Activated CD4-positive, alpha-beta T cell treated with anti-CD3 and anti-CD28 coated beads, Interleukin-2, amount 10 ng/mL, durations not matched to agents 7 days and 5 days (primary cell): ENCODE measurements at places on chromosomes 11 and 22.

- peak; percentile 74 for DNase-seq
Observed at GRCh38 chr11:85810871-85811611, at the start of gene SYTL2. Gene SYTL2 (minus strand): TSS chr11:85811141. CDS start chr11:85757725, 53,416 bp downstream.

- no peak for DNase-seq
Observed at GRCh38 chr11:115473167-115473566, 31.0 kb downstream of the CADM1 start.

DNA sequence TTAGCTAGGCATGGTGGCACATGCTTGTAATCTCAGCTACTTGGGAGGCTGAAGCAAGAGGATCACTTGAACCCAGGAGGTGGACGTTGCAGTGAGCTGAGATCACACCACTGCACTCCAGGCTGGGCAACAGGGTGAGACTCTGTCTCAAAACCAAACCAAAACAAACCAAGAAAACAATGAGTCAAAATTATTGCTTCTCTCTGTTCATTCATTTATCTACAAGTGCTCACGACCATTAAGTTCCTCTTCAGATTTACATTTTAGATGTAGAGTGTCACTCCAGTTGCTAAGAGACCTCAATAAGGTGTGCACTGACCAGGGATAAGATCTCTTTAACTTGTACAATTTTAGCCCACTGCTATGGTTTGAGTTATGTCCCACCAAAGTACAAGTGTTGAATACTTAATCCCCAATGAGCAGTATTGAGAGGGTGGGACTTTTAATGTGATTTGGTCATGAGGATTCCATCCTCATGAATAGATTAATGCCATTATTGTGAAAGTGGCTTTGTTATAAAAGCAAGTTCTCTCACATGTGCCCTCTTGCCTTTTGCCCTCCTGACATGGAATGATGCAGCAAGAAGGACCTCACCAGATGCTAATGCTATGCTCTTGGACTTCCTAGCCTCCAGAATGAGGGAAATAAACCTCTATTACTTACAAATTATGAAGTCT lies 7.8 kb downstream of the HNRNPUL2 start:
- DNase-seq, result no peak

DNA sequence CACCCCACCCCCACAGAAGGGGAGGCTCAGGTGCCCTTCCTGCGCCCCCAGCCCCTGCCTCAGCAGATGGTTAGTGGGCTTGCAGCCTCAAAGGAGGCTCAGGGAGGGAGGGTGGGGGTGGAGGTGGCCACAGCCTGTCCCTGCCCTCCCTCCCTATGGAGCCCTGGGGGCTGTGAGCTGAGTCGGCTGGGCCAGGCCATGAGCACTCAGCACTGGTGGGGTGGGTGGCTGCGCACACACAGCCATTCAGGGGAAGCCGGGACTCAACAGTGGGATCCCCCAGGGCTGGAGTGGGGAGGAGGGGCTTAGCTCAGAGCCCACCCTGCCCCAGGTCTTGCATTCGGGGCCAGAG lies 50.2 kb downstream of the FLRT1 start:
- DNase-seq, result no peak

- DNase-seq, result no peak
Observed at GRCh38 chr11:126307706-126308105, 3.8 kb downstream of the DCPS start.

DNA sequence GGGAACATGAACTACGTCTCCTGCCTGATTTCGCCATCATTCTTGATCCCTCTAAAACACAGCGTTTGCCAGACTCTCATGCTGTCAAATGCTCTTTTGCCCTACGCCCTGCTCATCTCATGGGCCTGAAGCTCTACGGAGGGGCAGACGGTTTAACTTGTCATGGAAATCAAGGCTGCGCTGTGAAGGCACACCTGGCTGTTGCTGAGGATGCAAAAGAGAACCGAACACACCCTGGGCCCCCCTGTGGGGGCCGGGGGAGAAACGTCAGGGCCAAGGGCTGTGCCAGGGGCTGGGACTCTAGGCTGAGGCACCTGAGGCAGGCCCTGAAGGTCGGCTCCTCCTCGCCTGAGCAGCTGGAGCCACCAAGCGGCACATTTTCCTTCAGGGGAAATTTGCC lies 957.2 kb downstream of the BRD1 start:
- DNase-seq, result no peak

DNA sequence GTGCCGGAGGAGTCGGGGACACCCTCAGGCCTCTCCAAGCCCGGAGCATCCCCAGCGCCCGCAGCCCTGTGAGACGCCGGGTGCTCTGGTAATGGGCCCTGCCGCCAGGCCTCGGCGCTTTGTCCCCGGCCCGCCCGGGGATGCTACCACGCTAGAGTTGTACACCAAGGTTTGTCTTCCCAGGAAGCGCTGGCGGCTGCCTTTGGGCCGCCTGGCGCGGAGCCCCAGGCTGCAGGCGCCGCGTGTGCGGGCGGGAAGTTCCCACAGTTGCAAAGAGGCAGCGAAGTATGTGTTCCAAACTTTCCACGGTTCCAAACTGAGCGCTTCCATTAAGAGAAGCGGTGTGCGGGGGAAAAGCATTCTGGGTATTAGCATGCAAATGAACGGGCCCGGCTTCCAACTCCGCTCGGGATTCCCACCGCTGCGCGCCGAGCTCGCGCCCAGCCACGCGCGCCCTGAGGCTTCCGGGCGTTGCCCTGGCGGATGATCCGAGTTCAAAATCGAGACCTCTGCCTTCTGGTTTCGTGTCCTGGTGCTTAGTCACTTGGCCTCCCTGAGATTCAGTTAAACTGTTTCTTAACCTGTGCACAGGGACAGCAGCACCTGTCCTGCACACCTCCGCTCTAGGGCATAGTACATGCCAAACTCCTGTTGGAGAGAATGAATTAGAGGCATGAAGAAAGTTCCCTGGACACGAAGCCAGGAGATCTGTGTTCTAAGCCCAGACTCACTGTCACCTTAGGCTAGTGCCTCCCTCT lies 1.3 kb upstream of the PATZ1 start:
- DNase-seq, result peak; percentile 62

DNA sequence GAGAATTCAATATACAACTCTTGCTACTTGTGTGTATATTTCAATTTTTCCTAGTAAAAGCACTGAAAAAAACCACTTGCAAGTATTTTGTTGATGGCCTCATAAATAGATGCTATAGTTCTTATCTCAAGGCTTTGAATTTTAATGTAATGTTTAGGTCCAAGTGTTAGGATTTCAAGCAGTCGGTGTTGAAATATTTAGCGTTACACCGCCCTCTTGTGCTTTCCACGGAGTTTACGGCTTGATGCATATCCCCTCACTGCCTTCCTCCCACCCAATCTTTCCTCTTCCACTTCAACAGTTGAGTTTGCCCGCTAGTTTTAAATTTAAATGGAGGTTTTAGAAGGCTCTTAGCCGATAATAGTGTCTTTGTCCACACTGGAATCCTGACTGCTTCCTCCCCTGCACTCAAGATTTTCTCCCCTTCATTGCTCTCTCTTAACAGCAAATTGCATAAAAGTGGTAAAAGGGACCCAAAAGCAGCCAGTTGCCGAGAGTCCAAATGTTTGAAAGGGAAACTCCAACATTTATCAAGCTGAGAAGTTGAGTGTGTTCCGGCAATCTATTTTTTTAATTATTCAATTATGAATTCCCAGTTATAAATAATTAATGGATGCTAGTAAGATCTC lies 25.9 kb upstream of the HTATIP2 start:
- DNase-seq, result peak; percentile 12

GRCh38 chr11:14347494-14347893 lies 11.5 kb downstream of the RRAS2 start:
- no peak for DNase-seq

GRCh38 chr22:49370627-49371301 lies 456.9 kb downstream of the BRD1 start:
- DNase-seq, result no peak

DNA sequence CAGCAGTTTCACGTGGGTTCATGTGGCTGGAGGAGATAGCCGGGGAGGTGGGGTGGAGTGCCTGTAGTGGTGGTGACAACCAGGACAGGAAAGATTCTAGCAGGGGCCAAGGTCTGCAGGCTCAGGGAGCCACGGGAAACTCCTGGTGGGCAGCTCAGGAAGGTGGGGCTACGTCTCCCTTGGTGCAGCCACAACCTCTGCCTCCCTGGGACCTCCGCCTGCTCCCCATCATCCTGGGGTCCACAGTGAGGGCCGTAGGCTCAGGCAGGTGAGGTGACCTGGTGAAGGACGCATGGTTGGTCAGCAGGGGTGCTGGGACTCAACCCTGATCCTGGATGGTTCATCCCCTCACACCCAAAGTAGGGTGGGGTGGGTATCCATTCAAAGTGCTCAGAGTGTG lies 524.1 kb downstream of the TBC1D22A start:
- DNase-seq, result no peak

- no peak for DNase-seq
Observed at GRCh38 chr11:111575740-111576139, 26.5 kb upstream of the SIK2 start.

- DNase-seq, result no peak
Observed at GRCh38 chr11:117424781-117425180, 97.1 kb downstream of the CEP164 start.

DNA sequence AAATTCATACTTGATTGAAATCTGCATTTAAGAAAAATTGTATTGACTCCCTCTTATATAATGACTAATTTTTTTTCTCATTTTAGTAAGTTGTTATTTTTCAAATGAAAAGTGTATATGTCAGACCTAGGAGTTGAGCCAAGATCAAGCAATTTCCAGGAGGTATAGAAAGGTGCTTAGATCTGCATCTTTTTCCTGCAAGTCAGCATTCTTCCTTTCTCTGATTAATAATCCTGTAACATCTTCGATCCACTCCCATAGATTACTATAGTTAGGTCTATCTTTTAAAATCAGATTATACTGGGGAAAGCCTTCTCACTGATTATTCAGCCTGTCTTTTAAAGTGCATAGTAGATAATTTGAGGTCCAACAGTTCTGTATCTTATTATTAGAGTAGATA lies 12.7 kb downstream of the HOATZ start:
- no peak for DNase-seq

DNA sequence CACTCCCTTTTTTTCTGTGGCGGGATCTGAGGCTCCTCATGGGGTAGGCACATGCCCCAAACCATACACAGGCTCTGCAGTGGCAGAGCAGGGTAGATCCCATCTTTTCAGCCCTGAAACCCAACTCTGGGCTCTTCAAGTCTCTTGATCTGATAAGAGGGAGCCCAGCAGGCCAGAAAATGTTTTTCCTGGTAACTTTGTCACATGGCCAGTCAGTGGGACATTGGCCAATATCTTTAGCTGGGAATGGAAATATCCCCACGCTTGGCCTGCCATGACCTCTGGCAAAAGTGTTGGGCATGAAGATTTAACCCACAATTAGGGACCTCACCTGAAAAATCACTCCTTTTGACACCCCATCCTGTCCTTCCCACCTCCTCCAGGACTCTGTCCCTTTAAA lies 8.1 kb downstream of the INPP5J start:
- no peak for DNase-seq

- DNase-seq, result peak; percentile 94
Observed at GRCh38 chr11:575996-576768, at the start of gene PHRF1. Gene PHRF1 (plus strand): TSS chr11:576470. CDS start chr11:581513, 5,043 bp downstream.

DNA sequence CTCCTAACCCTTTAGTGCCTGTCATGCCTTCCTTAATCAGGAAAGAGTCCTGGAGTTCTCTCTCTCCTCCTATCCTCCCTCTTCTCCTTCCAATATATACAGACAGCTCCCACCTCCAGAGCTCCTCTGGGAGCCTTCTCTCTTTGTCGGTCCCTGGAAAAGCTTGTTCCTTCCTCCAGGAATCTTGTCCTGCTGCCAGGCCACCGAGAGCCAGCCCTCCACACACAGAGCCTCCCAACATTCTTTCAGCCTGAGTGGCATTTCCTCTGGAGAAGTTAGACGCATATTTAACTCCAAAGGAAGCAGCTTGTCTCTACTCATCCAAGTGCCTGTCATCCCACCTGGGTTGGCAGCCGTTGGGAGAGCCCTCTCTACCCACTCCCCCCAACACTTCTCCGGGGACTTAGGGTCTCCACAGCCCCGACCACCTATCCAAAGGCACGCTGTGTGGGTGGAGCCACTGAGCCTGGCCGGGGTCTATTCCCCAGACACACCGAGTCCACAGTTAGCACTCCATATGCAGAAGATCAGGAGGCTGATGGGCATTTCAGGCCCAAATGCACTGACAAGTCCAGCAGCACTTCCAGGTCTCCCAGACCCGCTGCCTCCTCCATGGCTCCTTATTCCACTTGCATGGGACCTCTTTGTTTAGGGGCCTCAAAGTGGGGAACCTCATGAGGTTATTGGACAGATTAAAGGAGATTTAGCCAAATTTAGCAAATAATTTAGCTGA lies 31.1 kb downstream of the DKK3 start:
- DNase-seq, result no peak

- no peak for DNase-seq
Observed at GRCh38 chr11:76379807-76380158, 1.1 kb downstream of the THAP12 start.

DNA sequence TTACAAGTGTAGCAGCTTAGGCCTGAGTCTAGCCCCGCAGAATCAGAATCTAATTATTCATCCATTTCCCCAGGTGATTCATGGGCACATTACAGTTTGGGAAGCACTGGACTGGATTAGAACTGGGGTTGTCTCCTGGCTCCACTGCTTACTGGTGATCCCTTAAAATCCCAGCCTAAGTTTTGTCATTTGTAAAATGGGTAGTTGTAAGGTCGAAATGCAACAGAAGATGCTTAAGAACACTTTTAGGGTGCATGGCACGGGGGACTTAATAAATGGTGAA lies 1.3 kb downstream of the STX3 start:
- no peak for DNase-seq

DNA sequence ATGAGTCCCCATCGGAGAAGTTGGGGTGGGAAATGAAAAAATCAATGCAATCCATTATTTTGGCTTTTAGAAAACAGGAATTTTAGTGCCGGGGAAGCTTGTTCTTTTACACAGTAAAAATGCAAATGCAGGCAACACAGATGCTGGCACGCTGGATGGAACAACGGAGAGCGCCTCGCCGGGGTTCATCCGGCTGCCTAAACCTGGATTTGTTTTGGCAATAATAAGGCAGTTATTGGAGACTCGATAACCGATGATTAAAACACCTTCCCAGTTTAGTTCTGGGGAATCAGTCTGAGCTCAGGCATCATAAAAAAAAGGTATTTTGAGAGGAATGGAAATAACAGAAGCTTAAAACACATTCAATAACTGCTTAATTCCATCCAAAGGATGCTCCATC lies 2.9 kb downstream of the DSCAML1 start:
- DNase-seq, result no peak

DNA sequence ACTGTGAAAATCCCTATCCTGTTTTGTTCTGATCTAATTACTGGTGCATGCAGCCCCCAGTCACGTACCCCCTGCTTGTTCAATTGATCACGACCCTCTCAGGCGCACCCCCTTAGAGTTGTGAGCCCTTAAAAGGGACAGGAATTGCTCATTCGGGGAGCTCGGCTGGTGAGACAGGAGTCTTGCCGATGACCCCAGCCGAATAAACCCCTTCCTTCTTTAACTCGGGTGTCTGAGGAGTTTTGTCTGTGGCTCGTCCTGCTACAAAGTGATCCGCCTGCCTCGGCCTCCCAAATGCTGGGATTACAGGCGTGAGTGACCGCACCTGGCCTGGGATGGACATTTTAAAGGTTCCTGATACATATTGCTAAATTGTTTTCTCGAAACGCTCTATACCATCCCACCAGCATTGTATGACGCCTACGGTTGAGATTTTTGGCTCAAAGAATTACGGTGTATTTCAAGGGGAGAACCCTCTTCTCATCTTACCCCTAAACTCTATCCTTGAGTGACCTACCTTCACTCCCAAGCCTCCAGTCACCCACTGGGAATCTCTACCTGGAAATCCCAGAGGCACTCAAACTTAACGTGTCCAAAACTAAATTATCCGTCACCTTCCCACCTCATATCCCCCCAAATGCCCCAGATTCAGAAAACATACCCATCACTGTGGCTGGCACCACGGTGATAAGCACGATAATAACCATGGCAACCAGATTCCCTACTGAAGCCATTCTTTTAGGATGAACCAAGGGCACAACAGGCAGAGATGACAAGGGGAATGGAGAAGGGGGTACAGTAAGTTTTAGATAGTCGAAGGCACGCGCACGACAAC lies 789 bp upstream of the POLA2 start:
- no peak for DNase-seq
